HFFc6 (cell line): ENCODE measurements at places on chromosomes 16 and 17. TPM values are rescaled to one million over a fixed set of nuclear protein-coding genes. Genes with fewer than 3 reads are reported as not detected.

The OSGIN1 gene
- total RNA-seq: 4.3 to 7.8 TPM (median 4.7 TPM) in 3 replicates

The DUSP3 gene
- 40.0 to 47.2 TPM (median 46.3 TPM) in 3 replicates for total RNA-seq

DNA sequence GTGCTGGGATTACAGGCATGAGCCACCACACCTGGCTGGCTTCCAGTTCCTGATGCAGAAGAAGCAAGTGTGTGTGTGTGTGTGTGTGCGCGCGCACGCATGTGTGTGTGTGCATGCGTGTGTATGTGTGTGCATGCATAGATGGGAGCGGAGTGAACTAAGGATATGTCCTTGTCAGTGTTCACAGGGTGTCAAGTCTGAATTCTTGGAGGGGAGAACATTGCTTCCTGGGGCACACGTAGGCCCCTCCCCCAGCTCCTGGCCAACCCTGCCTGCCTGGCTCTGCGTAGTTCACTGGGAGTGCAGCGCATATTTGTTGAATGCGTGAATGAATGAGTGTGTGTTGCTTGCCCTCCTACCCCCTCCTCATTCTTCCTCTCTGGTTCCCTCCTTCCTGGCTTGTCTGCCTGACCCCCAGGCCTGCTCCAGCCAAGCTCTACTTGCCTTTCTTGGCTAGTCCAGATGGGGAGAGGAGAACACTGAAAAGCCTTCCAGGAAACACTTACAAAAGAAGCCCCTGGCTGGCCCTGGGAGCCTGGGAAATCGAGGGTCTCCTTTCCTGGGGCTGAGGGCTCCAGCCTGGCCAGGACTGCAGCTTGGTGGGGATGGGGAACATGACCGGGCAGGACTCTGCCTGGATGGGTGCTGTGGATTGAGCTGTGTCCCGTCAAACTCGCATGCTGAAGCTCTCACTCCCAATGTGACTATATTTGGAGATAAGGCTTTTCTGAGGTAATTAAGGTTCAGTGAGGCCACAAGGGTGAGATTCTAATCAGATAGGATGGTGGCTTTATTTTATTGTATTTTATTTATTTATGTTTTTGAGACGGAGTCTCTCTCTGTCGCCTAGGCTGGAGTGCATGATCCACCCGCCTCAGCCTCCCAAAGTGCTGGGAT, 27.9 kb downstream of the IGFBP4 start:
- no peak for DNase-seq

DNA sequence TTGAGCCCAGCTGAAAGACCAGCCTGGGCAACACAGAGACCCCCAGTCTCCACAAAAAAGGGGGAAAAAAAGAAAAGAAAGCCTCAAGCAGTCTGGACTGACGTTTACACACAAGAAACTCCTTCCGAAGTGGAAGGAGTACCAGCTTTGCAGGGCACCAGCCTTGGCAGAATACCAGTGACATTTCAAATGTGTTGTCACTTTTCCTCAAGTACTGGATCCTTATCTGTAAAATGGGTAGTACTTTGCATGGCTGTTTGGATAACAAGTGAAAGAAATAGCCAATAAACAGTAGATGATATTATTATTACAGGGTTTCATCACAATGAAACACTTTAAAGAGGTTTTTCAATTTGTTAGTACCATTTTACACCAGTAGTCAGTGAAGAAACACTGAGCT, 14.2 kb downstream of the YWHAE start:
- no peak for DNase-seq

- peak; percentile 77 for DNase-seq
Observed at GRCh38 chr16:23905027-23905426, 69.2 kb downstream of the PRKCB start.
